ENCODE measurements at places on chromosomes 1 and 21.

DNA sequence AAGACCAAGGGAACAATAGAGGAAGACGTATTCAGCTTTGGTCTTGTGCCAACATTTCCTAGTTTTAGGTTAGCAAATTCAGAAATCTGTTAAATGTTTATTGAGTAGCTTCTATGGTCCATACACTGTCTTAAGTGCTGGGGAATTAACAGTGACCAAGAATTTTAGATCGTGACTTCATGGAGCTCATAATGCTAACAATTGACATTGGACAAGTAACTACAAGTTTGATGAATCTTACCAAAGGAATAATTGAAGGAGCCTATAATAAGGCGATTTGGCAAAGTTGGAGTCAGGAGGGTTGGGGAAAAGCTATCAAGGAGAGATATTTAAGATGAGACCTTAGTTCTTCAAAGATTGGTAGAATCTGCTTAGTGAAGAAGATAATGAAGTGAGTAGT, 1.4 kb upstream of the SLAMF9 start:
- DNase-seq, result no peak

- DNase-seq, result no peak
Observed at GRCh38 chr1:223222377-223222776, 79.3 kb upstream of the TLR5 start.

DNA sequence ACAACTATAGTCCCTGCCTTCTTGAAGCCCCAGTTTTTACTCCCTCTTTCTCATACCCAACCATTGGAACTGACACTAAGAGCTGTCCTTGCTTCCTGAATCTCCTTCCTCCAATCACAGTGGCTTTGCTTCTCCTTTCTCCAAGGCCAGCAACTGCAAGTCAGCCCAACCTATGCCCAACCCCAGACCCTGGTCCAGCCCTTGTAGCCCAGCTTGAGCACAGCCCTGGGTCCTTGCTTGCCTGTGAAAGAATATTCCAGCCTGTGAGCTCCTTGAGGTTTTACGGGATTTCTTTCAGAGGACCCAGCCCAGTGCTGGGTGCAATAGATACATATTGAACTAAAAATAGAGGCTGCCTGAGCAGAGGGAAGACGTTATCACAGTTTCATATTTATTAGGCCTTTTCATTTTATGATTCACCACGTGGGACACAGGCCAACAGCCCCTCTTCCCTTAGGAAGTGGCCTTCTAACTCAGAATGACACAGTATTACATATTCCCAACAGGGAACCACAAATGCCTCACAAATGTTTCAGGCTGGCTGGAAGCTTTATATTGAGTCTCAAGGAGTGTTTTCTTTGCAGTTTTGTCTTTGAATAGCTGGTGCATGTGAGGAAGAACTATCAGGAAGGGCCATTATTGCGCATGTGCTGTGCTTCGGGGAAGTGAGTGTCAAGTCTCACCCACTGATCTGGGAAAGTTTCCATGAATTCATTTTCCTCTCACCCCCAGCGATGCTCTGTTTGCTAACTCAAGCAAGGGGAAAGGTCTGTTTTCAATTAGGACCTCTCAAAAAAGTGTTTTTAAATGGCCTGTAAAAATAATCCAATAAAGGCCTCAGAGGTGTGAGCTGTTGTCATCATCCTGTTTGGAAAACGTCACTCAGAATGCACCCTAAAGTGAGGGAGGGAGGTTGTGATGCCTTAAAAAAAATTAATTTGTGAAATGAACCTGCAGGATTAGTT, 92.3 kb upstream of the NFIA start:
- DNase-seq, result no peak

DNA sequence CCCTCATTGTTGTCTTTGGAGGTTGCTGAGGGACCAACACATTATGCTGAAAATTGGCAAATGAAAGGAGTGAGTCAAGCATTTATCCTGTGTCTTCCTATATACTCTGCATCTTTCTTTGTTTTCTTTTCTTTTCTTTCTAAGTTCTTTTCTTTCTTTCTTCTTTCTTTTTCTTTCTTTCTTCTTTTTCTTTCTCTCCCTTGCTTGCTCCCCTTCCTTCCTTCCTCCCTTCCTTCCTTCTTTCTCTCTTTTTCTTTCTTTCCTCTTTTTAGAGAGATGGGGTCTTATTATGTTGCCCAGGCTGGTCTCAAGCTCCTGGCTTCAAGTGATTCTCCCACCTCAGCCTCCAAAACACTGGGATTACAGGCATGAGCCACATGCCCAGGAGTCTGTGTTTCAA, 28.3 kb upstream of the COX20 start:
- DNase-seq, result no peak

DNA sequence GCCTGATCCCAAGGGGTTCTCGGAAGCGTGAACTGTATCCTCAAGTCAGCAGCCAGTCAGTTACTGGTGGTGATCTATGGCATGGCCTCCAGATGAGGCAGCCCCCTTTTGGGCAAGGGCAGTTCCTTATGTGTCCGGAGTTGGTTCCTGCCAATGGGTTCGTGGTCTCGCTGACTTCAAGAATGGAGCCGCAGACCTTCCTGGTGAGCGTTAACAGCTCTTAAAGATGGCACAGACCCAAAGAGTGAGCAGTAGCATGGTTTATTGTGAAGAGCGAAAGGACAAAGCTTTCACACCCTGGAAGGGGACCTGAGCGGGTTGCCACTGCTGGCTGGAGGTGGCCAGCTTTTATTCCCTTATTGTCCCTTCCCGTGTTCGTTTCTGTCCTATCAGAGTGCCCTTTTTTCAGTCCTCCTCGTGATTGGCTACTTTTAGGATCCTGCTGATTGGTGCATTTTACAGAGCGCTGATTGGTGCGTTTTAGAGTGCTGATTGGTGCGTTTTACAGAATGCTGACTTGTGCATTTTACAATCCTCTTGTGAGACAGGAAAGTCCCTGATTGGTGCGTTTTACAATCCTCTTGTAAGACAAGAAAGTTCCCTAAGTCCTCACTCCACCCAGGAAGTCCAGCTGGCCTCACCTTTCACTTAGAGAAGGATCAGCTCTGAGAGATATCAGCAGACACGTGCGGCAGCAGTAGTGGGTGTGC, 8.9 kb upstream of the IL10RB start:
- DNase-seq, result no peak

DNA sequence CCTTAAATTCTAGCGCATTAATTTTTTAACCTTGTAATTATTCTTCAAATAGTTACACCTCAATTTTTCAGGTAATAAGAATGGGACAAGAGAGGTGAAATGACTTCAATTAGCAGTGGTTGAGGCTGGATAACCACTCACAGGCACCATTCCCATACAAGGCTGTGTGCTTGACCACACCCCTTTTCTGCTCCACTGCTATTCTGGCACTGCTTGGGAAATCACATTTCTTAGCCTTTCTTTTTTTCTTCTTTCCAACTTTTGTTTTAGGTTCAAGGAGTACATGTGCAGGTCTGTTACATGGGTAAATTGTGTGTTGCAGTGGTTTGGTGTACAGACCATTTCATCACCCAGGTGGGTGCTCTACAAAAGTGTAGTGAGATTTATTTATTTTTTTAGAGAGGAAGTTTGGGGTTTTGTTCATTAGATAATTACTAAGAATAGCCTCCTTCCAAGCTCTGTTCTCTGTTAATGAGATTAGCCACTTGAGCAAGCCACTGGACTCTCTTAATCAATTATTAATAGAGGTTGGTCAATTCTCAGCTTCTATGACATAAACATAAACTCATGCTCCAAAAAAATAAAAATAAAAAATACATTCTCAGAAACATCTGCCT, 14.4 kb downstream of the ILDR2 start:
- DNase-seq, result no peak

DNA sequence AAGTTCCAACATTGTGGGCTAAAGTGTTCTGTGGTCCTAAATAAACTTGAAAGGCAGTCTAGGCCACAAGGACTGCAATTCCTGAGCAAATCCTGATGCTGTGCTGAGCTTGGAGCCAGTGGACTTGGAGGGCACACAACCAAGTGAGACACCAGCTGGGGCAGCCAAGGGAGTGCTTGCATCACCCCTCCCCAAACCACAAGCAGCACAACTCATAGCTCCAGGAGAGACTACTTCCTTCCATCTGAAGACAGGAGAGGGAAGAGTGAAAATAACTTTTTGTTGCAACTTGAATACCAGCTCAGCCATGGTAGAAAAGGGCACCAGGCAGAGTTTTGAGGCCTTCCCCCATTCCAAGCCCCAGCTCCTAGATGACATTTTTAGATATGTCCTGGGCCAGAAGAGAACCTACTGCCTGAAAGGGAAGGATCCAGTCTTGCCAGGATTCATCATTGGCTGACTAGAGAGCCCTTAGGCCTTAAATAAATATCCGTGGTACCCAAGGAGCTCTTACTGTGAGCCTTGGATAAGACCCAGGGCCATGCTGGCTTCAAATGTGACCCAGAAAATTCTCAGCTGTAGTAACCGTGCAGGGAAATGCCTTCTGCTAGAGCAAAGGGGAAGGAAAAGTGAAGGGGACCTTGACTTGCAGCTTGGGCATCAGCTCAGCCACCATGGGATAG, 35.4 kb upstream of the LRRC8B start:
- DNase-seq, result no peak

GRCh38 chr1:36076979-36077573, 6.8 kb upstream of the TEKT2 start:
- no peak for DNase-seq

- DNase-seq, result no peak
Observed at GRCh38 chr21:44506279-44507255, 33.4 kb downstream of the KRTAP10-1 start.

GRCh38 chr1:102776071-102776470, 332.3 kb downstream of the COL11A1 start:
- no peak for DNase-seq

GRCh38 chr1:118627435-118627834, 360.7 kb downstream of the TBX15 start:
- DNase-seq, result no peak

- no peak for DNase-seq
Observed at GRCh38 chr1:30101016-30101415, 622.4 kb downstream of the MATN1 start.

DNA sequence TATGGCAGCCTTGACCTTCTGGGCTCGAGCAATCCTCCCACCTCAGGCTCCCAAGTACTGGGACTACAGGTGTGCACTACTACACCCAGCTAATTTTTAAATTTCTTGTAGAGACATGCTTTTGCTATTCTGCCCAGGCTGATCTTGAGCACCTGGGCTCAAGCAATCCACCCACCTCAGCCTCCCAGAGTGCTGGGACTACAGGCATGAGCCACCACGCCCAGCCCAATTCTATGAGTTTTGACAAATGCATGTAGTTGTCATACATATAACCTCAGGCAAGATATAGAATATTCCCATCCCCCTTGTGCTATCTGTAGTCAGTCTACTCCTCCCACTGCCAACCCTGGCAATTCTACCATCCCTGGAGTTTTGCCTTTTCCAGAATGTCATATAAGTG, 38.7 kb upstream of the TTC22 start:
- no peak for DNase-seq

DNA sequence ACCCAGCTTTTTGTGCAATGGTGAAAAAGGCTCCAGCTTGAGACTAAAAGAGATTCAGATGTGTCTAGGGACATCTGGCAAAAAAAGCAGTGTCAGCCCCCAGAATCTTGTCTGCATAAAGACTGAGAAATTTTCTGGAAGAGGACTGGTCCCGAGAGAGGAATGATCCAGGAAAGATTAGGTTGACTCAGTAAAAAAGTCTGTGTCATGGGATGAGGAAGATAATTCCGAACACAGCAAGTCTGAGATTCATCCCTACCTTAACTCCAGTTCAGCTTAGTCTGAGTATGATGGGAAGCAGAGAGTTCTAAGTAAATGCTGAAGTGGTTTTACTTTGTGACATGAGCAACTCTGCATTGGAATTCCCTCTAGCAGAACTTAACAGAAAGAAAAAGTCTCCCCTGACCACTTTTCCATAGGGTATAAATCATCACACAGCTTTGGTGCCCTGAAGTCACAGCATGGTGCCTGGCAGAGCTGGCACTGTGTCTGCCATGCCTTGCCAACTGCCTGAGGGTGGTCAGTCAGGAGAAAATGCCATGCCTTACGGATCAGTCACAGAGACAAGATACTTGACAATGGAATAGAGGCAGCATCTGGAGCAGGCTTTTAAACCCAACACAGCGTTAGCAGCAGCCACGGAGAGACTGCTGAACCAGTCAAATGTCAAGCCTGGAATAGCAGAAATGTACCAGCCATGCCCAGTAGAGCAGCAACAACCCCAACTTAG, 153.4 kb downstream of the ZC3H11B start:
- DNase-seq, result no peak

- DNase-seq, result no peak
Observed at GRCh38 chr1:156356262-156356874, 12.6 kb upstream of the RHBG start.

DNA sequence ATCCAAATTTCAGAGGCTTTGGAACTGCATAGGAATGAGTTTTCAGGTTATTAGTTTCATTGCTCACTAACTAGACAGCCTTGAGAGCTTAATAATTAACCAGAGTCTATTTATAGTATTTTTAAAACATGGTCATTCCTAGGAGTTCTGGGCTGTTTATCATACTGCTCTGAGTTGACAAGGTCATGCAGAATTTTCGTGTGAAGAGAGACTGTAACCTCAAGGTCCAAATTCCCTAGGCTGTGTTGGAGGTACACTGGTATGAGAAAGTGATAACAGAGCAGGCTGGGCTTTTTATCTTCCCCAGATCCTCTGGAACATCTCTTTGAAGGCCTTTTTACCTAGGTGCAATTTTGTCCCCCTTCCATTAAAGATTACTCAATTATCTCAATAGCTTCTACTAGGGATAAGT, 736.3 kb downstream of the LTN1 start:
- no peak for DNase-seq

DNA sequence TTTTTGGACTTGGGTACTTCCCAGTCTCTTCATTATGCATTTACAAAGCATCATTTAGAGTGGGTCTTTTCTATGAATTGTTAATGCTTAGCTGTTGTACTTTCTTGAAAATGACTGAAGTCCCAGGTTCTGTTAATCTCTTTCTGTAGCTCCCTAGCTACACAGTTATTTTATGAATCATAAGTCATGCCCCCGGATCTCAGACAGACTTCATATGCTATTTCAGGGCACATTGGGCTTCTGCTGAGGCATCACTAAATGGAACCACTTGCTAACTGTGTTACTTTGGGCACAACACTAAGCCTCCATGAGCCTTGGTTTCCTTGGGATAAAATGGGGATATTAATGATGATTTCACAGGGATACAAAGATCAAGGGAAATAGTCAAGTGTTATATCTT, 55.5 kb upstream of the RBM15 start:
- no peak for DNase-seq

GRCh38 chr1:20787840-20788795, 1.0 kb upstream of the HP1BP3 start:
- no peak for DNase-seq

DNA sequence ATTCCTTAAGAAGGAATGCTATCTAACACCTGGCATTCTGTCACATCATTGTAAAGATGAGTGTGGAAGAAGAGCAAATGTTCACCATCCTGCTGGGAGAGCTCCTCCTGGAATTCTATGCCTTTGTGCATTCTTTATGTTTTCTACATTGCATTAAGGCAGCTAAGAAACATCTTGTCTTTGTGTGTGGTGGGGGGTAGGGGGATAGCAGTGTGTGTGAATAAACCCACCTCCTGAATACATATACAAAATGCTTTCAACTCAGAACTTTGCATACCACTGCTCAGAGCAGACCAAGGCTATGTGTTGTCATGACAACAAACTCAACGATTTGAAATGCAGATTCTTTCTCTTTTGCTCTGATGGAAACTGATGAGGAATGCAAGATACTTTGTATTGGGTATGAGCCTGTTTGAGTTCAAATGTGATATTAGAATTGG, 193.6 kb upstream of the KAZN start:
- no peak for DNase-seq
